Epithelial cell of esophagus (primary cell): ENCODE measurements at places on chromosomes 7 and 10.

- DNase-seq: peak; percentile 17
Measured at GRCh38 chr7:50069613-50070012, 23.4 kb downstream of the ZPBP start.

GRCh38 chr7:99733448-99733847 is 1.5 kb downstream of the CYP3A7 start:
- DNase-seq: no peak

DNA sequence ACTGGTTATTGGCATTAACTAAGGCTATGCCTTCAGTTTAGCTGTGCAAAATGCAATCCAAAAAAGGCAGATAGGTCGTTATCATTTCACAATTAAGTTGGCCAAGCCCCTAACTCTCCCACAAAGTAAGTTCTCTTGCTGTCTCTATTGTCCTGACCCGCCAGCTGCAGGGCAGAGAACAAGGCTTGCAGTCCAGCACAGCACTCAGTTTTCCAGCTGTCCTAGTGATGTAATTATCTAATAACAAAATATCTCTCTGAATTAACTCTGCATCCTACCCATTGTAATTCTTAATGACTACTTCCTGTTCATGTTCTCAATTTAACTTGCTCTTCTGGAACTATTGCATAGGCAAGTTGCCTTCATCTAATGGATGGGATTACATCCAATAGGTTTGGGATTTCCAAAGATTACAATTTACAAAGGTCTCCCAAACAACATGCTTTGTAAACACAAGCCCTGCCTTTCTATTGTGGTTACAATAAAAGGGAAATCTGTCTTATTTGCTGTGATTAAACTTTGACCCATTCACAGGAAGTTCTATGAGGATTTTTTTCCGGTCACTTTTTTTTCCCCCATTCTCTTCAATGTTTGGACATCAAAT is 55.2 kb downstream of the CDK6 start:
- DNase-seq: no peak

- no peak for DNase-seq
Measured at GRCh38 chr10:59075576-59075975, 100.9 kb upstream of the PHYHIPL start.

DNA sequence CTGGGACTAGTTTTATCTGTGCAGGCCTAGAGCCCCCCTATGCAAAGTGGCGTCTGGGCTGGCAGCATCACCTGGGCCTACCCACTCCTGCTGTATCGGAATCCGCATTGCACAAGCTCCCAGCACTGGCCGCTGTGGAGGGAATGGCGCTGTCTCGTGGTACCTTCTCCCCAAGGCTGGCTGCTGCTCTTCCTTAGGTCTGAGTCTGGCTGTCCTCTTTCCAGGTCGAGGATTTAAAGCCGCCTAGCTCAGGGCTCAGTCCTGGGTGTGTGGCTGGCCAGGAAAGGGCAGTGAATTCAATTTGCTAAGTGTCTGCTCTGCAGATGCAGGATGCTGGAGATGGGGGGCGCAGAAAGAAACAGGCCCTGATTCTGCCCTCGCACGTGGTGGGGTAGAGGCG is 44.7 kb downstream of the MGMT start:
- DNase-seq: no peak

GRCh38 chr10:79407811-79408795 is 37.3 kb downstream of the ZCCHC24 start:
- no peak for DNase-seq

DNA sequence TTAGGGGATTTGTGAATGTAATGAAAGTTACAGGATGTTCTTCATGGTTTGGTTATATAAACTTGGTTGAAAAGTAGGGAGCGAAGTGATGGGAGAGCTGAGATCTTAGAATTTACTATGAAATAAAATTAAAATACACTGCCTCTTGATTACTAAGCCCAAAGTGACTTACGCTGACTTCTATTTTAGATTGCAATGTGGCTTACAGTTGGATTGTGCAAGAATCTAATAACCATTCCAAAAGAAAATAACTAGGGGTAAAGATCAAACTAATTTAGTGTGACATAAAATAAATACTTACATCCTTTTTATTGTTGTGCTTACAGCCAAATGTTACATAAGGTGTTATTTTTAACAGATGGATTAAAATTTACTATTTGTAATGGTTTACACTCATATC is 15.3 kb downstream of the WNT16 start:
- DNase-seq: no peak

DNA sequence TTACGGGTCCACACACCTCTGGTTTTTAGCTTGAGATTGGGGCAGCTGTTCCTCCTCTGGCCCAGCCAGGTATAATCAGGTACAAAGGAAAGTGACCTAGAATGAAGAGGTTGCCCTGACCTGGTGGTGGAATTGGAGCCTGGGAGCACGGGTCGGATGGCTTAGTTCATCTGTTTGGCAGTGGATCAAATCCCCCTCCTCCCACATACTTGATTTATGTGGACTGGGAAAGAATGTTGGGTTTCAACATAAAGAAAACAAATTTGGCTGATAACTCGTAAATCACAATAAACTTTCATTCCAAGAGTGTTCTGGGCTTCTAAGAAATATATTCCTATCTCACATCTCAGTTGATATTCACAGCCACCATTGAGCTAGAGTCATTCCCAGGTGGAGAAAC is 186.8 kb downstream of the CUX1 start:
- DNase-seq: no peak

DNA sequence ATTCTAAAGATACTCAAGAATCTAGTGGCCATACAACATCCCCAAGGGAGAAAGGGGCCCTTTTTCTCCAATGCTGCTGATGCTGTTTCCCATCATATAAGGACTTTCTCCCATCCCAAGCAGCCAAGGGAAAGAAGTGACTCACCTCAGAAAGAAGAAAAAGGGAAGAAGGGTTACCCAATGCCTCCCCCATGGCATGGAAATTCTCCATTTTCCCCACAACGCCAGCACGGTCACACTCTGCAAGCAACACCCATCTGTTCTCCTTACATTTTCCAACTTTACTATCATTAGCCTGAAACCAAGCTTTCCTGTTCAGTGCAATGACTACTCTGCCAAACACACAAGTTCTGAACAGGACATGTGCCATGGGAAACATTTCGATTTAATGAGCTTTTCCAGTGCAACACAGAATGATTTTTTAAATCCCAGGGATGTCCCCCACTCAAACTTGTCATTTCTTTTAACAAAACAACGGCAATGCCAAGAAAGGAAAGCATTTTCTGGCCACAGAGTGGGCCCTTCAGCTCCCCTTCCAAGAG is 67.9 kb downstream of the PTPRN2 start:
- no peak for DNase-seq

GRCh38 chr10:102211615-102212299 is 14.3 kb upstream of the ELOVL3 start:
- DNase-seq: no peak

- DNase-seq: no peak
Measured at GRCh38 chr10:24278176-24278889, 69.4 kb downstream of the KIAA1217 start.

DNA sequence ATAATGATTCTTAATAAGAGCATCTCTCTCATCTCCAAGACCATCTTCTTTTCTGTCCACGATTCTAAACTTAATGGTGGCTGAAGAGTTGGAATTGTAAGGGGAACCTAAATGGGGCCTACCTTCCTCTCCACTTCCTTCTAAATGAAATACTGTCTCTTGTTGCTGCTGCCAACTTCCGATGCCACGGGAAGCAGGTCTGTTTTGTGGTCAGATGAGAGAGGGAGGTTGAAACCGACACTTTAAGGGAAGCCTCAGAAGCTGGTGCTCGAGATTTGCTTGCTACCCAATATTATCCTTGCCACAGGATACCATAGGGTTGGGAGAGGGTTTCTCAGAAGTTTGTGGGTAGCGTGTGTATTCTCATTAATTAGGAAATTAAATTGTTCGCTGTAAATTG is 464.1 kb downstream of the SUGCT start:
- no peak for DNase-seq

GRCh38 chr10:17644485-17644943 is 563 bp downstream of the STAM start:
- DNase-seq: peak; percentile 32
